DMS79 treated with DMSO at 0.1 percent for 48 hours (cell line): ENCODE measurements at places on chromosomes 2 and 18.

DNA sequence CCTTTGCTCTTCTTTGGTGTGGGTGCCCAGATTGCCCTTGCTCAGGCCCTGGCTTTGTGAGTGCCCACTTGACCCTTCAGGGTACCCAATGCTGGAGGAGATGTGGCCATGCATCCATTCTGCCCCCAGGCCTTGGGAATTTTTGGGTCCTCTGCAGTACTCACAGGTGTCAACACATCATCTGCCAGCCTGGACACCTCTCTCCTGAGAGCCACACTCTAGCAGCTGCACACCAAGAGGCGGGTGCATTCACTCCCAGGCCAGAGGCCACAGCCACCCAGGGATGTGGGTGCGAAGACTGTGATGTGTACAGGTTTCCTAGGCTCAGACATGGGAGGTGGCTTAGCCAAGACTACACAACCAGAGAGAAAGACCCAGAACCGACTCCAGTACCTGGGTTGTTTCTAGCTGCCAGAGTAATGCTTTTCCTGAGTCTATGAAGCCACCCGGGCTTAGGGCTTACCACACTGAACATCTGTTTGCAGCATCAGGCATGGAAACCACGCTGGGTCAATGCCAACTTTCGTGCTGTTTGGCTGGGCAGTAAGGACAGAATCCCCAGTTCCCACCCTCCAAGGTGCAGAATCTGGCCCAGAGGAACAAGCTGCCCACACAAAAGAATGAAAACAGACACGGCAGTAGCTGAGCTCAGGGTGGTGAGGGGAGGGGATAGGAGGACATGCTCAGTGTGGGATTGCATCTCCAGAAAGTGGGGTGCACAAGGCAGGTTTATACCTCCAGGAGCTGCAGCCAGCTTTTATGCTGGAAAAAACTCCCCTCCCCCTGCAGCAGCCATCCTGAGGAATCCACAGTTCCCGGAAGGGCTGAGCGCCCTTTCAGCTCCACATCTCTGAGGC, 40.1 kb downstream of the KCNF1 start:
- peak; percentile 13 for DNase-seq

GRCh38 chr2:222782201-222782730, 78.6 kb upstream of the ACSL3 start:
- no peak for DNase-seq

GRCh38 chr2:189506514-189506976, 65.3 kb downstream of the WDR75 start:
- no peak for DNase-seq

- DNase-seq, result no peak
Measured at GRCh38 chr2:141534666-141535362, 596.0 kb downstream of the LRP1B start.

- peak; percentile 88 for DNase-seq
Measured at GRCh38 chr2:95021023-95021416, 4.5 kb upstream of the MAL start.

GRCh38 chr18:74870950-74871349, 273.3 kb downstream of the ZNF407 start:
- no peak for DNase-seq

DNA sequence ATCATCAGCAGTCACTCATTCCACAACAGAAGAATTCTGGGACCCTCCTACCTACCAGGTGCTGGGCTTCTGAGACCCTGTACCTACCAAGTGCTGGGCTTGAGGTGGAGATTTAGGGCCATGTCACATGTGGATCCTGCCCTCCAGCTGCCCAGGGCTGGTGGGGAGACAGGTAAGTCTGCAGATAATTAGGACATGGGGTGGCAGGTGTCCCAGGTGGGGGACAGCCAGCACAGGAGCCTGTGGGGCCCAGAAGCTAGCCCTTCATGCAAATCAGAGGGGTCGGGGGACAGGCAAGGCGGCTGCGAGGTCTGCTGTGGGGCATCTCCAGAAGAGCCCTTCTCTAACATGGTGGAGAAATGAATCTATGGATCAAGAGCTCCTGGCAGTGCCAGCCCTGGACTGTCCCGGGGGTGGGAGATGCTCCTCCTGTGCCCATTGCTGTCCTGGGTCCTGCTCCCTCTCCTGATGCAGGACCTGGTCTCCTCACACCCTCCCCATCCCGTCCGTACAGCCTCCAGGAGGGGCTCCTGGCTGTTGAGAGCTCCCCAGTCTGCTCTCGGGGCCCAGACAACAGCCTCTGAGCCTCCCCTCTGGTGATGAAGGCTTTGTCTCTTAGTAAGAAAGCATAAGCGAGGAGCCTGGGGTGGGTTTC, 106.3 kb upstream of the GLI2 start:
- DNase-seq, result no peak

GRCh38 chr2:165648801-165649200, 145.2 kb downstream of the GALNT3 start:
- DNase-seq, result no peak

DNA sequence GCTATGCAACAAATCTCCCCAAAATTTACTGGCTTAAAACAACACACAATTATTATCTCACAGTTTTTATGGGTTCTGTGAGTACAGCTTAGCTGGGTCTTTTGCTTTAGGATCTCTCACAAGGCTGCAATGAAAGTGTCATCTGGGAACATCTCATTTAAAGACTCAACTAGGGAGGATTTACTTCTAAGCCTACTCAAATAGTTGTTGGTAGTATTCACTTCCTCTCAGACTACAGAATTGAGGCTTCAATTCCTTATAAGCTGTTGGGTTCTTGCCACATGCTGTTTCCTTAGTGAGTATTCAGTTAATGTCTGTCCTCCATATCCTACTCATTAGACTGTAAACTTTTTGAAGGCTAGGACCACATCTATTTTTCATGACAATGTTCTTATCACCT, 72.3 kb downstream of the MDH1 start:
- no peak for DNase-seq

- DNase-seq, result no peak
Measured at GRCh38 chr2:150513647-150514046, 26.2 kb upstream of the RND3 start.

- DNase-seq, result no peak
Measured at GRCh38 chr2:24247164-24247563, 72.3 kb downstream of the FAM228A start.

- peak; percentile 56 for DNase-seq
Measured at GRCh38 chr2:10452312-10452711, 4.2 kb upstream of the ODC1 start.

- DNase-seq, result no peak
Measured at GRCh38 chr18:5415031-5415430, 119.5 kb upstream of the ZBTB14 start.

- DNase-seq, result no peak
Measured at GRCh38 chr2:60500861-60501260, 52.6 kb downstream of the BCL11A start.

DNA sequence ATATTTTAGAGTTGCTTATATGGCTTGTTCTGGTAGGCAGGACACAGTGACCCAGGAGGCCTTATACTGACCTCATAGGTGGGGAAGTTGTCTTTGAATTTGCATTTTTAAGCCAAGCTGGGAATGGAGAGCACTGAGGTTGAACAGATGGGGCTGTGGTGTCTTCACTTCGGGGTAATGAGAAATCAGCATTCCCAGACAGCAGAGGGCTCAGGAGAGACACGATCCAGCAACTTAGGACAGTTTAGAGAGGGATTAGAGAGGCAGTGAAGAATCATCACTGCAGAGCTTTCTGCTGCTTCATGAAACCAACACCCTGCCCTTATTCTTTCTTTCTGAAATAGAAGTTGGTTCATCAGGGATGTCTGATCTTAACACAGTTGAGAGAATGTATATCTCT, 202.4 kb downstream of the TDRD15 start:
- DNase-seq, result no peak

DNA sequence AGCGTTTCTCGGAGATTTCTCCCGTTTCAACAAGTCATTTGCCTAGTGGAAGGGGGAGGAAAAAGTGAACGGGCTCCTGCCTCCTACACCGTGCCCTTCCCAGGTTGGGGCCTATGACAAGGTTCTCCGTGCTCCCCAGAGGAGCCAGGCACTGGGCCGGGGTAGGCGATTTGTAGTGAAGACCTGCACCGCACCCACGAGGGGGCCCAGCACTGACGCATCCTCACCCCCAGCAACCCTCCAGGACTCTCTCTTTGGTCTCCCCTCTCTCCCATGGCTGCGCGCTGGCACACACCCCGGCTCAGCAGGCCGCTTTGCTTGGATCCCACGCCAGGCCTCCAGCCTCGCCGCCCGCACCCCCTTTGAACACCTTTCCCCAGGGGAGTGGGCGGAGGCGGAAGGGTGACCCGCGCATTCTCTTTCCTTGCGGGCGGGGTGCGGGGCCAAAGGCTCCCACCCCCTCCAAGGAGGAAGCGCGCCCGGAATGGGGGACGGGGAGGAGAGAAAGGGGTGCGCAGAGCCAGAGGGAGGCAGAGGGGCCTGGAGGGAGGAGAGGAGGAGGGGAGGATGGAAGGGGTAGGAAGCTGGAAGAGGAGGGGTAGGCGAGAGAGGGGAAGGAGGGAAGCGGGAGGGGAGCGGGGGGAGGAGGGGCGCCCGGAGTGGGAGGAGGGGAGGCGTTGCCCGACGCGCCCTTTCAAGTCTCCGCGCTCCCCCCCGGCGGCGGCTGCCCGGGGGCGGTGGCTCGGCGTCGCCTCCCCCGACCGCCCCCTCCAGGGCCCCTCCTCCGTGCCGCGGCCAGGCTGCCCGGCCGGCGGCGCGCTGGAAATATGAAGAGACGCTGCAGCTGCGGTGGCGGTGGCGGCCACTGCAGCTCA, at the start of gene APCDD1:
APCDD1 (plus strand) TSS at position 830 of the 875 bp plus-strand sequence. CDS start 347 bp downstream, outside the sequence.
- no peak for DNase-seq

DNA sequence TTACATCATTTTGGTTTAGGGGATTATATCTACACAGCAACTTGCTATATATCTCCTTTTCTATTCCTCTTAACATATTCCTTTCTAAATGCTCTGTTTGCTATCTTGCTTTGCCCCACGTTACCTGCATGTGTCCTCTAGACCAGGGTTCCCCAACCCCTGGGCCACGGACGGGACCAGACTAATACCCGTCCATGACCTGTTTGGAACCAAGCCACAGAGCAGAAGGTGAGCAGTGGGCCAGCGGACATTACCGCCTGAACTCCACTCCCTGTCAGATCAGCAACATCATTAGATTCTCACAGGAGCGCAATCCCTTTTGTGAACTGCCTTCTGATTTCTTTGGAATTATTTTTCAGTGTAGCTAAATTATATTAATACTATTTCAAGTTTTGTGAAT, 66.7 kb downstream of the KCMF1 start:
- no peak for DNase-seq

GRCh38 chr2:111190816-111191540, 70.3 kb downstream of the BCL2L11 start:
- DNase-seq, result no peak

DNA sequence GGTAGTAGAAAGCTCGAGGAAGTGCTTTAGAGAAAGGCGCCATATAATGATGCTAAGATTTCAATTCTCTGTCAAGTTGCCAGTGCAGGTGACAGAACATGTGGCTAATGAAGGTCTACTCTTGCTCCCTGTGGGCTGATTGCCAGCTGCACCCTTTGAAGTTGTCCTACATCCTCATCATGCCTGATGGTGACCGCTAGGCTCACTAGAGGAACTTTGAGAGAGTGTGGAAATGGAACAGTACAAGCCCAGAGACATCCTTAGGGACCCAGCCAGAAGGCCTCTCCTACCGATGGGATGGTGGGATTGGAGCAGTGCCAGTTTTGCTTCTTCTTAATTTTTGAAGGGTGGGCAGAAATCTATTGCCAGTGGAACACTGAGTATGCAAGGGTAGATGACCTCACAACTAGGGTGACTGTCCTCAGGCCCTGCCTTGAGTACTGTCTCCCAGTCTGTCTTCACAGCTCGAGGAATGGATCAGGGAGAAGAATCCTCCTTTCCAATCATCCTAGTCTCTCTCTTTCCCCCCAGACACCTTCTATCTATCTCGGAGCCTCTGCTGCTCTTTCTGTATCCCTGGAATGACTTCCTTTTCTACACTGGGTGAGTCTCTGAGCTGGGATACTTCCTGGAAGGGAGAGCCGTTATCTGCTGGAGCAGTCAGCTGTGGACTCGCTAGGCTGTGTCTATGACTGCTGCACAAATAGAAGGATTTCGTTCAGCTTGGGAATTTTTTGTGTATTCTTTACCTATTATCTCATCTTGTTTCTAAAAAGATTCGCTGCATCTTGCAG, 33.5 kb downstream of the LGALSL start:
- peak; percentile 24 for DNase-seq

DNA sequence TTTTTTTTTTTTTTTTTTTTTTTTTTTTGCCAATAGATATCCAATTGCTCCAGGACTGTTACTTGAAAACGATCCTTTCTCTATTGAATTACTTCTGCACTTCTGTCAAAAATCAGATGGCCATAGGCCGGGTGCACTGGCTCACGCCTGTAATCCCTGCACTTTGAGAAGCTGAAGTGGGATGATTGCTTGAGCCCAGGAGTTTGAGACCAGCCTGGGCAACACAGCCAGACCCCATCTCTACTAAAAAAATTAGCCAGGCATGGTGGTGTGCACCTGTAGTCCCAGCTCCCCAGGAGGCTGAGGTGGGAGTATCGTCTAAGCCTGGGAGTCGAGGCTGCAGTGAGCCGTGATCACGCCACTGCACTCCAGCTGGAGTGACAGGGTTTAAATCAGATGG, 4.3 kb upstream of the CHCHD5 start:
- DNase-seq, result no peak
